Right lobe of liver (tissue), 6 donors: ENCODE measurements at places on chromosomes 4 and X. TPM values are rescaled to one million over a fixed set of nuclear protein-coding genes. Genes with fewer than 3 reads are reported as not detected.

GRCh38 chr4:121462660-121463261, 81.9 kb upstream of the QRFPR start:
- DNase-seq: no peak
- H3K4me3 ChIP-seq: no peak overlapping the region
- no peaks in the 10 kb centered on the region for H3K27me3 ChIP-seq
- no peak overlapping the region for H3K27ac ChIP-seq
- no peaks in the 10 kb centered on the region for H3K4me1 ChIP-seq

Gene FOXO4
- 9.6 TPM for total RNA-seq

DNA sequence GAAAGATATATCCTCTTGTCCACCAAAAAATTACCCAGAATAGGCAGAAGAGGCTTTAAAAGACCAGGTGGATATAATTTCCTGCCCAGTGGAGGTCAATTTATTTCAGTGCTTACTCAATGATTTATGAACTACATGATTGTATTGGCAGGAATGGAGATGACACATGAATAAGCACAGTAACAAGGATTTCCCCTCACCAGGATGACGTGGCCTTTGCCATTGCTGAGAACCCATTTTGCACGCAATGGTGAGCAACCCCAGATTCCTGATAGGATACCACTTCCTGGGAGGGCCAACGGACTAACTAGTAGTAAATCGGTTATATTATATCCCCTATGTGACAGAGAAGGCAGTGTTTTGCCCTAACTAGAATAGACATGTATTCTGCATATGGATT, 11.6 kb upstream of the TTC29 start:
- no peak overlapping the region for H3K4me3 ChIP-seq
- no peak overlapping the region for H3K27ac ChIP-seq
- no peak for DNase-seq
- peaks cover 6% of the 10 kb centered on the region for H3K27me3 ChIP-seq
- no peaks in the 10 kb centered on the region for H3K36me3 ChIP-seq

DNA sequence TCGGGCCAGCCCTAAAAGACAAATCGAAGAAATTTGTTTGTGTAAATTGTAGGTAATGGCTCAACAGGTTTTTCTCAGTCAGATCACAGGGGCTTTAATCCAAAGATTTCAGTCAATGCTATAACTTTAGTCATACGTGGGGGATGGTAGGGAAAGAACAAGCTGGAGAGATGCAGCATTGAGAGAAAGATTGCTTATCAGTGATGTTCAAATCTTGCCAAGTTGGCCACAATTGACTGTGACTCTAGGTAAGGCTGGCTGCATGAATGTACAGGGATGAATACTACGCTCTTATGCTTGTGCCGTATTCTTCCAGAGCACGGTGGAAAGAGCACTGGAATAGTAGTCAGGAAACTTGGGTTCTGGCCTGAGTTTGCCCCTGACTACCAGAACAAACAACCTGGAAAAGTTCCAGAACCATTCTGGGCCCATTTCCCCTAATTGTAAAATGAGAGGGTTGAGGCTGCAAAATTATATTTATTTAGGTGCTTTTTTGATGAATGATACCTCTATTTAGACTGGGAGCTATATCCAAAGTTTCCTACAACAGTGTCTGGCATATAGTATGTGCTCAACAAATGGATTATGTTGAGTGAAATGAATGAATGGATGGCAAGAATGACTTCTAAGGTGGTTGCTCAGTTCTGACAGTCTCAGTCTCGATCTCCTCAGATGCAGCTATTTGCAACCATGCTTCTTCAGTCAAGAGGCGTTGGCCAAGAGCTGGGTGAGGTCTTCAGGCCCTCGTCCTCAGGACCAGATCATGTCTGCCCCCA, 44.4 kb downstream of the TSC22D3 start:
- no peak overlapping the region for H3K4me3 ChIP-seq
- H3K27ac ChIP-seq: no peak overlapping the region
- H3K27me3 ChIP-seq: no peaks in the 10 kb centered on the region
- no peaks in the 10 kb centered on the region for H3K4me1 ChIP-seq

Gene RADX
- total RNA-seq: 1.4 TPM

DNA sequence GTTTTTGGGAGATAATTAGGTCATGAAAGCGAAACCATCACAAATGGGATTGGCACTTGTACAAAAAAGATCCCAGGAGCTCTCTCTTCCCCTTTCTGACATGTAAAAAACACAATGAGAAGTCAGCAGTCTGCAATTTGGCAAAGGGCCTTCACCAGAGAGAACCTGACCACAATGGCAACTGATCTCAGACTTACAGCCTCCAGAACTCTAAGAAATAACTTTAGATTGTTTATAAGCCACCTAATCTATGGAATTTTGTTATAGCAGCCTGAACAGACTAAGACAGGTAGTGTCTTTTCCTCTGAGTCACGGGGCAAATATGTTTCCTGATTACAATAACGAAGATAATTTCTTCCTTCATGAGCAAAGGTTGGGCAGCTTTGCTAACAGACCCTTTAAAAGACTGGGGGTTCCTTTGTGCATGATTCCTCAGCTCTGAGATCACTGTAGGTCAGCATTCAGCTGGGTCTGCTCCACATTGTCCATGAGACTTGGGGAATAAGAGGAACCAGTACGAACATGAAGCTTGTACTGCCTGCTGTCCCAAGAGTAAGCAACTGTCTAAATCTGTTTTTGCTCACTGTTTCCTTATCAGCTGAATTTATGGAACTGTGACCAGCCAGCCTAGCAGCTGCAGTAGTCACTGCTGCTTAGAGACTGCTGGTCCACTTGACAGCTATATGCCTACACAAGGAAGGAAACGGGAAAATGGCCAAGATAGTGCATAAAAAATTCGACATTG, 191.6 kb downstream of the ANAPC10 start:
- no peaks in the 10 kb centered on the region for H3K36me3 ChIP-seq
- H3K27ac ChIP-seq: no peak overlapping the region
- DNase-seq: no peak
- H3K27me3 ChIP-seq: no peaks in the 10 kb centered on the region
- H3K4me3 ChIP-seq: no peak overlapping the region

DNA sequence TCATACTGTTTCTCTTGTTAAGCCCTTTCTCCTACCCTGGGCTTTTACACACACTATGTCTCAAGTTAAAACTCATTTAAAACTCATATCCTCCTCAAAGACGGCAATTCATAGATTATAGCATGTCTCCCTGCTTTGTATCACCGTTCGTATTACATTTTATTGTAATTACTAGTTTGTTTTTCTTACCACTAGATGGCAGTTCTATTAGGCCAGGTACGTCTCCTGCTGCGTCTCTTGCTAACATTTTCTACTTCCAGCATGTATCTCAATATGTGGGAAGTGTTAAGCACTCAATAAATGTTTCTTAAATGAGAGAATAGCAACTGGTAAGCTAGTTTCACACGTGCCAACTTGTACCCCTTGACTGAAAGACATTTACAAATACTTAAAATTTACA, 450.3 kb upstream of the PCDH7 start:
- no peaks in the 10 kb centered on the region for H3K27me3 ChIP-seq
- H3K4me1 ChIP-seq: no peaks in the 10 kb centered on the region
- DNase-seq: no peak
- H3K27ac ChIP-seq: no peak overlapping the region

GRCh38 chr4:176187624-176188023, 7.8 kb downstream of the SPATA4 start:
- no peak overlapping the region for H3K27ac ChIP-seq
- H3K4me1 ChIP-seq: no peaks in the 10 kb centered on the region
- no peak overlapping the region for H3K4me3 ChIP-seq

Gene ARFIP1
- total RNA-seq: 9.1 TPM

GRCh38 chrX:85303544-85303943, 59.8 kb downstream of the ZNF711 start:
- no peak for DNase-seq
- no peak overlapping the region for H3K27ac ChIP-seq
- no peak overlapping the region for H3K4me3 ChIP-seq
- no peaks in the 10 kb centered on the region for H3K27me3 ChIP-seq
- H3K4me1 ChIP-seq: no peaks in the 10 kb centered on the region
- H3K36me3 ChIP-seq: no peaks in the 10 kb centered on the region

- no peak for DNase-seq
- no peaks in the 10 kb centered on the region for H3K27me3 ChIP-seq
- H3K27ac ChIP-seq: no peak overlapping the region
- H3K4me3 ChIP-seq: no peak overlapping the region
Measured at GRCh38 chr4:1812720-1813119, 19.6 kb downstream of the FGFR3 start.

DNA sequence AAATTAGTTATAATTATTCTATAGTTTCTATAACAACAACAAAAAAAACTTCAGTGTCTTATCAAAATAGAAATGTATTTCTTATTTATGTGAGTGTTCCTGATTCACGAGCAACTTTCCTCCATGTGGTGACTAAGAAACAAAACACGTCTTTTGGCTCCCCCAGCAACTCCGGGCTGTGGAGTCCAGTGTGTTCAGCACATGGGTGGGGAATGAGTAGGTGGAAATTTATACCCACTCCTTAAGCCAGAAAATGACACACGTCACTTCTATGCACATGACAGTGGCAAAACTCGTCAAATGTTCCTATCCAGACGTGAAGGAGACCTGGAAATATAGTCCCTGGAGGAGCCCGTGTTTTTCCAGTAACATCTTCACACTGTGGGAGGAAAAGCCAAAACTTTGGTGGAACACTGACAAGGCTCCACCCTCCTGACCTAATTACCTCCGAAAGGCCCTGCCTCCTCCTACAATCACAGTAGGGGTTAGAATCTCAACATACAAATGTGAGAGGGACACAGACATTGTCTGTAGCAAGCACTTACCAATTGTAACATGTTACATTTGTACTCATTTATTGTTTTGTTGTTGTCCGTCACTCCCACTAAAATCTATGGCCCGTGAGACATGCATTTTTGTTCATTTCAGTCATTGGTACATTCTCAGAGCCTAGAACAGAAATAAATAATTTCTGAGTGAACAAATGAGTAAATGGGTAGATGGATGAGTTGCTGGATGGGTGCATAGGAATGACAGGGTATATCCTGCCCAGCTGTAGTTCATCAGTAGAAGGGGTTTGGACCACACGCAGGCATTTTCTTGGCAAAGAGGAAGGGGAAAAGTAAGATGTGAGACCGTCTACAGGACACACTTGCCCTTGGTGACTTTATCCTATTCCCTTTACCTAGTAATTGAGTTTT, 605.8 kb upstream of the TENM3 start:
- H3K27ac ChIP-seq: no peak overlapping the region
- no peaks in the 10 kb centered on the region for H3K36me3 ChIP-seq
- no peak overlapping the region for H3K4me3 ChIP-seq
- DNase-seq: no peak
- H3K4me1 ChIP-seq: no peaks in the 10 kb centered on the region

Gene ELOVL6
- 22.1 TPM for total RNA-seq

- H3K27ac ChIP-seq: peak within 1 kb of the TSS; percentile 91
- no peaks in the 10 kb centered on the region for H3K36me3 ChIP-seq
- H3K4me3 ChIP-seq: peak within 1 kb of the TSS; percentile 61
- no peaks in the 10 kb centered on the region for H3K4me1 ChIP-seq
- H3K27me3 ChIP-seq: peaks cover 5% of the 10 kb centered on the region
Measured at GRCh38 chrX:43882294-43882681, at the start of gene MAOB. Gene MAOB, minus strand, starts transcription at chrX:43882450. Its CDS starts 151 bp downstream, at chrX:43882299.

GRCh38 chr4:146791439-146791838, 152.7 kb downstream of the POU4F2 start:
- H3K27ac ChIP-seq: no peak overlapping the region
- no peak overlapping the region for H3K4me3 ChIP-seq
- no peak for DNase-seq
- H3K36me3 ChIP-seq: no peaks in the 10 kb centered on the region

DNA sequence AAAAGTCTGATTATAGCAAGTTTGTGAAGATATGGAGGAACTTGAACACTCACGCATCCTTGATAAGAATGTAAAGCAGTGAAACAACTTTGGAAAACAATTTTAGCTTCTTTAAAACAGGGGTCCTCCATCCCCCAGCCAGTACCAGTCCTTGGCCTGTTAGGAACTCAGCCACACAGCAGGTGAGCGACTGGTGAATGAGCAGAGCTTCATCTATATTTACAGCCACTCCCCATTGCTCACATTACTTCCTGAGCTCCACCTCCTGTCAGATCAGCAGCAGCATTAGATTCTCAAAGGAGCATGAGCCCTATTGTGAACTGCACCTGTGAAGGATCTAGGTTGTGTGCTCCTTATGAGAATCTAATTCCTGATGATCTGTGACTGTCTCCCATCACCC, 530.3 kb upstream of the PRKX start:
- no peaks in the 10 kb centered on the region for H3K27me3 ChIP-seq
- H3K4me3 ChIP-seq: no peak overlapping the region
- no peak overlapping the region for H3K27ac ChIP-seq
- no peaks in the 10 kb centered on the region for H3K36me3 ChIP-seq
- no peak for DNase-seq

DNA sequence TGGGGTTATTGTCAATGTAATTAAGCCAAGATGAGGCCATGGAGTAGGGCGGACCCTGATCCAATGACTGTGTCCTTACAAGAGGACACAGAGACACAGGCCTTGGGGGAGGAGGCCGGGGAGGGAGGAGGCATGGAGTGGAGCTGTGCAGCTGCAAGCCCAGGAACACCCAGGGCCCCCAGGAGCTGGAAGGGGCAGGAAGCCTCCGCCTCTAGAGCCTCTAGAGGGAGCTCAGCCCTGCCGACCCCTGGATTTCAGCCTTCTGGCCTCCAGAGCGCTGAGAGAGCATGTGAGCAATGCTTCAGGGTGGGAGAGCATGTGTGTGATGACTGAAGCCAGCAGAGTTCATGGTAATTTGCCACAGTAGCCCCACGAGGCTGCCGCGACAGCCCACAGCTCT, 234.6 kb downstream of the AFAP1 start:
- no peaks in the 10 kb centered on the region for H3K36me3 ChIP-seq
- no peak for DNase-seq
- H3K4me1 ChIP-seq: no peaks in the 10 kb centered on the region
- H3K27ac ChIP-seq: no peak overlapping the region
- H3K4me3 ChIP-seq: no peak overlapping the region

DNA sequence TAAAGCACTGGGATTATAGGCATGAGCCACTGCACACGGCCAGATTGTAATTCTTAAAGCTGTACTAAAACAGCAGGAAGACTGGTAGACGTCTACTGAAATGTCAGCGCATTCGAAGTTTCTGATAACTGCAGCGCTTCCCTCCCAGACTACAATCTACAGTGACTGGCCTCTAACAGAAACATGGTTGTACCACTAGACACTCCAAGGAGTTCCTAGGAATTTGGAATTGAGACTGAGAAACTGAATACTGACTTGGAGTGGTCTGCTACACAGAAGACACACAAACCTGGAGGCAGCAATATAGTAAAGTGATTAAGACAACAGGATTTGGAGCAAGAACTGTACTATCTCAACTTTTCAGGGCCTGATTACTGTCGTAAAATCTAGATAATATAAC, 937 bp downstream of the HELQ start:
- peaks cover 8% of the 10 kb centered on the region for H3K4me1 ChIP-seq
- no peaks in the 10 kb centered on the region for H3K36me3 ChIP-seq
- no peaks in the 10 kb centered on the region for H3K27me3 ChIP-seq
- DNase-seq: no peak
